ENCODE measurements at places on chromosomes 12 and 14.
A peak's percentile ranks its signal among the peaks of the same experiment; 100 is the strongest.

DNA sequence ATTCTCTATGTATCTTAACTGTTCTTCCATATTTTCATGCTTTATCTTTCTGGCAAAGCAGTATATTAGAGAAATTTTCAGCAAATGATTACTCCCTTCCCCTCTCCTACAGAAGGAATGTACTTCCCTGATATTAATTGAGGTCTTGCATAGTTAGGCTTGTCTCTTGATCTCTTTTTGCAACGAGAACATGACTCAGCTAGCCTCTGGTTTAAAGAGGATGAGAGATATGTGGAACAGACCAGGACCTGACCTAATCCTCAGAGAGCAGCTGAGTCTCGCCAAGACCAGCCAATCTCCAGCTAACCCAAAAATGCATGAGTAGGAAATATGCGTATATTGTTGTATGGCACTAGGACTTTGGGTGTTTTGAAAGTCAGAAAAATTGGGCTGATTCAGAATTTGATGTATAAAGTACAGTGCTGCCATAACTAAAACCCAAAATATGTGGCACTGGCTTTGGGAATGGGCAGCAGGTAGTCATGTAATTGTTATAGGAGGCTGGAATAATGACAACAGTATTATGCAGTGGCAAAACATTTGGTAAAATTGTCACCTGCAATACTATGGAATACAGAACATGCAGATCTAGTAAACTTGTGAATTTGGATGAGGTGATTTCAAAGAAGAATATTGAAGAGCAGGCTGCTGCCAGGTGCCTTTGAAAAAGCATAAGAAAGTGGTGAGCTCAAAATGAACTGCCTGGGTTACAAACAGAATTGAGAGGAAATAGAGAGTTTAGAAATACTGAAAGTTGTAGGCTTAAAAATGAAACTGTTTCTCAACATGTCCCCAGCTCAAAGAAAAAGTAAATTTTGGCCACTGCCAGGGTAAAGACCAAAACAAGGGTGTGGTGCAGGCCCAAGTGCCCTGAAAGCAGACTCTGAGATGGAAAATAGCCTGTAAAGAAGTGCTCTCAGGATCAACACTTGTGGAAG, 9.3 kb upstream of the USP15 start:
- no peak for DNase-seq

DNA sequence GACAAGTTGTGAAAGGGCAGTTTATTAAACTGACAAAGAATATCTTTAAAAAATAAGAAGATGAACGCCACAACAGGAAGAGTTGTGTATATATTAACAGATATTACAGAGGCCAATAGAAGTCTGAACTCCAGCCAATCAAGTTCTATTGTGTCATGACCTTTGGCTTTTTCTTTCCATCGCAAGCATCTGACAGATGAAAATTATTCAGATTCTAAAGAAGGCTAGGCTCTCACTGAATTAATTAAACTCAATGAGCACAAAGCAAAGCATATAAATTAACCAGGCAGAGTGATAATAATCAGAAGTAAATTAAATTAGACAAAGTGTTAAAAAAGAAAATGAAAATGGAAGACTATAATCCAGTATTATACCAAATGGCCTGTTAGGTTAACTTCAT, 62.0 kb upstream of the PYGL start:
- DNase-seq: no peak

- DNase-seq: no peak
These were observed 25.2 kb upstream of the SCFD1 start for GRCh38 chr14:30596935-30597334.

- no peak for DNase-seq
These were observed 42.9 kb upstream of the KRAS start for GRCh38 chr12:25293653-25294052.

DNA sequence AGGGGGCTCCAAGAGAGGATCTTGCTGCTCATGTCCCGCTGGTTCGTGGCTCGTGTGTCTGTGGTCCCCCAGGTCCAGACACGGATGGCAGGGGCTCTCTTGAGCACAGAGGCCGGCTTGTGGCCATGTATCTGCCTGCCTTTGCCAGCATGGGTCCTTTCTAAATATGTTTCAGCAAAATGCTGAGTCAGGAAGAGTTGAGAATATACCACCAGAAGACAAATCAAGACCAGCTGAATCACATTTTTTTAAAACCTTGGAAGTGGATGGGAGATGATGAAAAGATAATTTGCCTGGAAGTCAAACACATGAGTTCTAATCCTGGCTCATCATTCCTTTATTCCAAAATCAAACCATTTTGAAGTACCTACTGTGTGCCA, 58.0 kb downstream of the NUAK1 start:
- no peak for DNase-seq

GRCh38 chr14:67491285-67491684, 2.8 kb upstream of the TMEM229B start:
- DNase-seq: no peak

GRCh38 chr12:24950231-24950834, 1.4 kb upstream of the BCAT1 start:
- DNase-seq: no peak

DNA sequence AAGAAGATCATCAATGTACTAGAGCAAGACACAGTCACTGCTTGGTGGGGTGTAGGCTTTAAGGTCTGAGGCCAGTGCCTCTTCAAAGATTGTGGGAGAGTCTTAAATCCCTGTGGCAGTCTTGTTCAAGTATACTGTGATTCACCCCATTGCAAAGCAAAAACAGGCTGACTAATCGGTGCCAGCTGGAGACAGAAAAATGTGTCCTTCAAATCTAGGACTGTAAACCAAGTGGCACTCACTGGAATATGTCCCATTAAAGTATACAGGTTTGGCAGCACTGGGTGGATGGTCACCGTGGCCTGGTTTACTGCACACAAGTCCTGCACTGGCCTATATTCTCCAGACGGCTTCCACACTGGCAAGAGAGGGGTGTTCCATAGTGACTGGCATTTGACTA, 1315.3 kb downstream of the TMEM121 start:
- DNase-seq: no peak

- peak; percentile 63 for DNase-seq
These were observed 41.9 kb downstream of the ATP23 start for GRCh38 chr12:57983146-57983857.

DNA sequence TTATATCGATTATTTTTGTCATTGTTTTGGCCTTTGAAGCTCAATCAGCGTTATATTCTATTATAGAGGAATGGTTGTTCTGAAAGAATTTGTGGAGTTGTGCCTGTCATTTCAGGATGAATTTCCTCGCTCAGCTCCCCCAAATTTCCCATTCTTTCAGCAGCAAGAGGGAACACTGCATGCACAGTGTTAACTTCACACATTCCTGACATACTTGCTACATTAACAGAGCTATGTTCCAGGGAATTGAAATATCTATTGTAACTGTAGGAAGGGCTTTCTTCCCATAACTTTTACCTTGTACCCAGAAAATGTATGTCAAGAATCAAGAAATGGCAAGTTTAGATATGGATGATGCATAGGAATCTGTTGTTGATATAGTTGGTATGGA, 379.0 kb downstream of the LRIG3 start:
- DNase-seq: no peak

DNA sequence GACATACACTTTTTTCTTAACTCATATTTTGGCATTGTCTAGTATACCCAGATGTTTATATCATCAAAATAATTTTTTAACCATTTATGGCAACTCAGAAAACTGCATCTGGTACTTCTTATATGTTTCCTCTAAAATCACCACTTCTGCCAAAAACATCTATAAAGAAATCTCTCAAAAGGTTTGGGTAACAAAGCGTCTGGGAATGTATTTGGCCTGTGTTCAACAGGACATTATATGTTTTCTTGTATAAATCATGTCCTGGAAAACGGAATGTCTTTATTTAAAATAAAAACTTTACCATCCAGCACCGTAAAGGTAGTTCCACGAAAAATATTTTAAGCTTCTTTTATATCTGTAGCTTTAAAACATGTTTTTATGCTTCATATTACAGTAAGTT, 36.1 kb upstream of the FBLN5 start:
- no peak for DNase-seq

DNA sequence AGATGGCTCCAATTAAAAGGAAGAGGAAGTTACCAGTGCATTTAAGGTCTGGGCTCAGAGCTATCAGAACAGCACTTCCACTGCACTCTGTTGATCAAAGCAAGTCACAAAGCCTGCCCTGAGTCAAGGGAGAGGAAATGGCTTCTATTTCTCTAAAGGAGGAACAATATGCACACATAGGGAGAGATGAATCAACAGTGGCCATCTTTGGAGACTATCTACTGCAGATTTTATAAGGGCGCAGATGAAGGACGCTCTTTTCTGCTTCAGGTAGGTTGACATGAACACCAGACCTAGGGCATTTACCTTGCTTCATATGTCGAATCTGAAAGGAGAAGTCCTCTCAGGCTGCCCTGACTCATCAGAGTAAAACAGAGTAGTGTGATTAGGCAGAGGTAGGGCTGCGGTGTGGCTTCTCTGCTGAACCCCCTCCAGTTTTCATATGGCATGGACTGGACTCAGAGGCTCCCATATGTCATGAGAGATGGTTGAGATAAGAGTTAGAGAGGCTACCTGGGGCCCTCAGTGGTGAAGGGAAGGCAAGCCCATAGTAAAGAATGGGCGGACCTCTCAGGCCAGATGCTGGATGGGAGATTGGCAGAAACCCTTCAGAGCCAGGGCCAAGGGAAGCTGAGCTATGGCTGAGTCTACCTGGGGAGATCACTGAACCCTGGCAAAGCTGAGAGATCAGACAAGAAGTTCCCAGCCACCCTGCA, 84.4 kb downstream of the ARF6 start:
- no peak for DNase-seq

- DNase-seq: no peak
These were observed 206.9 kb downstream of the TMEM132D start for GRCh38 chr12:129696926-129697325.

- DNase-seq: peak; percentile 74
These were observed 745 bp downstream of the CAND1 start for GRCh38 chr12:67269633-67270573.

- no peak for DNase-seq
These were observed 39.4 kb downstream of the ADGRD1 start for GRCh38 chr12:130992979-130993538.

DNA sequence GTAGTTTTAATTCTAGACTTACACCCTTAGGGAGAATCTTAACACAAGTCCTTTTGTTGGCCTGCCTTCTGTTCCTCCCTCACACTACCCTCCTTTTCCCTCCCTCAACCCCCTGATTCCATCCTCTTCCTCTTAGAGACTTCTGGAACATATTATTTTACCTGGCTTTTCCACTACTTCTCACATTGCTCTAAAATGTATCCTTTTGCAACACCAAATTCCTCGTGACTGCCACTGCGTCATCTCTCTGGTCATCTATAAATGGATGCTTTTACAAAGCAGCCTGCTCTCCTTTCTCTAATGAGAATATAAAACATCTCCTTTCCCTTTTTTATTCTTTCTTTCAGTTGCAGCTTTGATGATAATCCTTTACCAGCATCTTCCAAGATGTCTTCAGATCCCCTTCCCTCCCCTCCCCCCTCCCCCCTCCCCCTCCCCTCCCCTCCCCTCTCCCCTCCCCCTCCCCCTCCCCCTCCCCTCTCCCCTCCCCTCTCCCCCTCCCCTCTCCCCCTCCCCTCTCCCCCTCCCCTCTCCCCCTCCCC, 93.6 kb downstream of the DIP2B start:
- no peak for DNase-seq

- no peak for DNase-seq
These were observed 17.2 kb upstream of the CACNA1C start for GRCh38 chr12:2035431-2036055.
